NCI-H2171 (cell line): ENCODE measurements at places on chromosomes 12 and 14.

- DNase-seq: no peak
These were observed 330.6 kb upstream of the FBXO33 start for GRCh38 chr14:39762576-39763401.

- DNase-seq: no peak
These were observed 3.9 kb upstream of the PPP1R1A start for GRCh38 chr12:54592316-54592715.

DNA sequence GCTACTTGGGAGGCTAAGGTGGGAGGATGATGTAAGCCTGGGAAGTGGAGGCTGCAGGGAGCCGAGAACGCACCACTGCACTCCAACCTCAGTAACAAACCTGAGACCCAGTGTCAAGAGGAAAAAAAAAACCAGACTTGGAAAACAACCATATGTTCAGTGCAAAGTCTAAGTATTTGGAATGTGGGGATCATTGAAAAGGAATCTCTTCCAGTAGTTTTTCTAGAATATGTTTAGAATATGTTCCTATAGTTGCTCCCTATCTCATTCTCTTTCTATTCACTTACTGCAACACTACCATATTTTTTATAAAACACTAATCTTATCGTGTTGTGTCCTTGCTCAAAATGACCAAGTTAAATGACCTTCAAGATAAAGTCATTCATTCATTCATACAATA lies 423.5 kb upstream of the SOX5 start:
- no peak for DNase-seq

DNA sequence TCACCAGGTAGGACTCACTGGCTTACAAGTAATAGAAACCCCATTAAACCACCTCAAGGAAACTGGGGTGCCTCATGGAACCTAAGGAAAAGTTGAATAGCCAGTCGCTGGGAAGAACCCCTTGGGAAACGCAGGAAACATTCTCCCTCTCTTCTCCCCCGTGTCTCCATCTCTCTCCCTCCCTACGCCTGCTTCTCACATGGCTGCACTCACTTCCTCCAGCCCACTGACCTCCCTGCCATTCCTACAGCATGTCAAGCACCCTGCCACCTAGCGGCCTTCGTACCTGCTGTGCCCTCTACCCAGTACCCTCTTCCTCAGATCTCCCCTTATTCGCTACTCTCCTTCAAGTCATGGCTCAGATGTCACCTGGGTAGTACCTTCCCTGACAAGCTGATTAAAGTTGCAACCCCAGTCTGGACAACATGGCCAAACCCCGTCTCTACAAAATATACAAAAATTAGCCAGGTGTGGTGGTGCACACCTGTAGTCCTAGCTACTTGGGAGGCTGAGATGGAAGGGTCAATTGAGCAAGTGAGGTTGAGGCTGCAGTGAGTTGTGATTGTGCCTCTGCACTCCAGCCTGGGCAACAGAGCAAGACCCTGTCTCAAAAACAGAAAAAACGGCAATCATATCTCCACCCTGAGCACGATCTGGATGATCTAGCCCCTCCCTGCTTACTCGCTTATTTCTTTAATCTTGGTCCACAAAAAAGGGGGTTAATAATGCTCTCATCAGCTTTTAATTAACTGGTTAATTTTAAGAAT lies 6.4 kb upstream of the DTX1 start:
- no peak for DNase-seq

GRCh38 chr14:69574263-69574953 lies at the start of gene CCDC177:
Gene CCDC177, minus strand, starts transcription at chr14:69574871. Its CDS starts 1,249 bp downstream, at chr14:69573622.
- DNase-seq: peak; percentile 92

DNA sequence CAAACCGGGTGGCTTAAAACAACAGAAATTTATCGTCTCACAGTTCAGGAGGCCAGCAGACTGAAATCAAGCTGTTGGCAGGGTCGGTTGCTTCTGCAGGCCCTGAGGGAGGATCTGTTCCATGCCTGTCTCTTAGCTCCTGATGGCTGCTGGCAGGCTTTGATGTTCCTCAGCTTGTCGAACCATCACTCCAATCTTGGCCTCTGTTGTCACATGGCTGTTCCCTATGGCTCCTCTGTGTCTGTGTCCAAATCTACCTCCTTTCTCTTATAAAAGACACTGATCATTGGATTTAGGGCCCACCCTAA lies 14.0 kb downstream of the NFATC4 start:
- DNase-seq: no peak

DNA sequence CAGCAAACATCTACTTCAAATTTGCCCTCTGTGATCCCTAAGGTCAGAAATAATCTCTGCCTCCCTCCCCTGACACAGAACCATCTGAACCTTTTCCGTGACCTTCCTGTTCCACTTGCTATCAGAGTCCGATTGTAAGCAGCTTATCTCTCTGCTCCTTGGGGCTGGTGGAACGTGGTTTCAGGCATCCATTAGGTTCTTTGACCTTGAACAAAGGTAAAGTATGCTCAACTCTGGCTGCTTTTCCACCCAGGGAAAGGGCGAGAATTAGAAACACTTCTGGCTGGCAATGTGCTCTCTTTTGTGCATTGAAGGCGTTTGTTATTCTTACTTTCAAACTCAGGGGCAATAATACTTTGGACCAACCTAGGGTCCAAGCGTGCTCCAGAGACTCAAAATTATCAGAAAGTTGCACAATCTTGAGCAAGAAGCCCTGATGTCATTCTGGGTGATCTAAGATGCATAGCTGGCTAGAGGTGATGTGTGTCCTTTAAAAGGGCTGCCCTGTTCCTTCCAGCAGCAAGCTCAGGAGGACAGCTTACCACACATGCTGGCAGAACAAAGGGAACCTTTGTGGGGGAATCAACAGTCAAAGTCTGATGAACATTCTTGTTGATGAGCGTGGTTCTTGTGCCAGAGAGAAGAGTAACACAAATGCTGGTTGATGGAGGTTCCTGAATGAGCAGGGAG lies 29.8 kb downstream of the ADGRD1 start:
- DNase-seq: no peak

- no peak for DNase-seq
These were observed 22.2 kb upstream of the PLEKHG3 start for GRCh38 chr14:64681796-64682710.

- DNase-seq: no peak
These were observed 32.0 kb downstream of the DCP1B start for GRCh38 chr12:1972260-1972659.

GRCh38 chr14:79842270-79842669 lies 369.0 kb downstream of the DIO2 start:
- no peak for DNase-seq
